ENCODE measurements at places on chromosomes 6 and 20.

DNA sequence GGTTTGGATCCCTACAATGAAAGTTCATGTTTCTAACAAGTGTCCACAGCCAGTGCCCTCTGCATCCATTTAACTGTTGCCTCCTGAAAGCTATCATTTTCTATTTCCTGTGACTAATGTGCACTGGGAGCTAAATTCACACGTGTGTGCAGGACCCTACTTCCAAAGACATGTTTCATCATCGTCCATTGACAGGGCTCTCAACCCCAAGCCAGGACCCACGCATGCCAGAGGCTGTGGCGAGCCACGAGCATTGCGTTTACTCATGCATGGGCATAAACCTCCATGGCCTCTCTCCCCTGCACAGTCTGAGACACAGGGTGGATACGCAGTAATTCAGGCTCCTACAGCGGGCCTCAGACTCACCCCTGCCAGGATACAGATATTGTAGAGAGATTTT lies 153.2 kb downstream of the MAFB start:
- DNase-seq = no peak

DNA sequence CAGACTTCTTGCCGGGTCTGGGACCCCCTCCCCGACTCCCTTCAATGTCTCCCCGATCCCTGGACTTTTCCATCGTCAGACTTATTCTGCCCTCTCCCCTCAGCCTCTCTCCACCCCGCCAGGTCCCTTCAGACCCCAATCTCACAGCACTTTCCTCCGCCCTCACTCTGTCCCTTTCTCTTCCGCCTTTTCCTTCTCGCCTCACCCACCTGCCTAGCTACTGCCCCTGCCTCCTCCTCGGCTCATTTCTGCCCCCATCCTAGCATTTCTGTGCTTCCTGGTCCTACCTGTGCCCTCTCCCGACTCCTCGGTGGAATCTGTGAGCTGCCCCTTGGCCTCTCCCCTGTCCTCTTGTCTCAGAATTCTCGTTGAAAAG lies 616 bp downstream of the CHMP4B start:
- no peak for DNase-seq

GRCh38 chr20:42173440-42173839 lies 555.3 kb upstream of the CHD6 start:
- peak; percentile 15 for DNase-seq

GRCh38 chr6:69732640-69733039 lies 64.2 kb downstream of the LMBRD1 start:
- peak; percentile 8 for DNase-seq

- no peak for DNase-seq
Observed at GRCh38 chr6:32393665-32394420, 13.1 kb downstream of the BTNL2 start.

Measured in NCI-H1105 treated with DMSO at 0.1 percent for 48 hours (cell line).